ENCODE measurements at places on chromosomes 7 and 10. TPM values are rescaled to one million over a fixed set of nuclear protein-coding genes. Genes with fewer than 3 reads are reported as not detected.
A peak's percentile ranks its signal among the peaks of the same experiment; 100 is the strongest.

- no peak overlapping the region for H3K4me3 ChIP-seq
- no peak for DNase-seq
- no peak overlapping the region for H3K27ac ChIP-seq
Observed at GRCh38 chr10:13396369-13396768, 48.3 kb upstream of the SEPHS1 start.

- H3K36me3 ChIP-seq, result no peaks in the 10 kb centered on the region
- no peaks in the 10 kb centered on the region for H3K27me3 ChIP-seq
- no peak for DNase-seq
- H3K4me1 ChIP-seq, result no peaks in the 10 kb centered on the region
Observed at GRCh38 chr10:97023401-97024167, 162.2 kb downstream of the SLIT1 start.

- DNase-seq, result no peak
- no peak overlapping the region for H3K27ac ChIP-seq
- no peaks in the 10 kb centered on the region for H3K4me1 ChIP-seq
- peak overlapping the region; percentile 63 for H3K4me3 ChIP-seq
- no peaks in the 10 kb centered on the region for H3K36me3 ChIP-seq
Observed at GRCh38 chr10:97184971-97185325, 811 bp downstream of the SLIT1 start.

Gene HOXA7
- not detected for total RNA-seq

DNA sequence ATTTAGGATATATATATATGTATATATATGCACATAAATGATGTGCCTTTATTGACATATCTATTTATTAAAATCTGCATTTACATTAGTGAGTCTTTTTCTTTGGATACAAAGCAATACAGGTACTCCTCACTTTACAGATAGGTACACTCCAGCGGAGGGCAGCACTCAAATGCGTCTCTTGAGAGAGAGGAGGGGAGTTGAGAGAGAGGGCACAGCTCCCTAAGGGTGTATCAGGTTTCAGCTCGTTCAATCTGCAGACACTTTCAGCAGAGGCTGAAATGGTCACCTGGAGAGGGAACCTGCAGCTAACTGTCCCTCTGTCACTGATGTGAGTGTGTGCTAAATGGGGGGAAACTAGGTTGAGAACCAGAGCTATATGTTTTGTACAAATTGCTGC lies 21.5 kb downstream of the C10orf53 start:
- no peak overlapping the region for H3K4me3 ChIP-seq
- no peaks in the 10 kb centered on the region for H3K36me3 ChIP-seq
- H3K4me1 ChIP-seq, result no peaks in the 10 kb centered on the region
- no peak overlapping the region for H3K27ac ChIP-seq

Gene WIPF3
- 11.8 TPM for total RNA-seq

Gene HOXA10
- not detected for total RNA-seq

GRCh38 chr10:51748959-51749358 lies 49.6 kb upstream of the CSTF2T start:
- no peaks in the 10 kb centered on the region for H3K36me3 ChIP-seq
- H3K27ac ChIP-seq, result no peak overlapping the region
- no peaks in the 10 kb centered on the region for H3K27me3 ChIP-seq
- no peak for DNase-seq
- H3K4me1 ChIP-seq, result peaks cover 4% of the 10 kb centered on the region

GRCh38 chr7:1454542-1454941 lies 4.7 kb downstream of the MICALL2 start:
- no peak overlapping the region for H3K27ac ChIP-seq
- H3K27me3 ChIP-seq, result no peaks in the 10 kb centered on the region
- no peak overlapping the region for H3K4me3 ChIP-seq
- no peak for DNase-seq
- H3K36me3 ChIP-seq, result no peaks in the 10 kb centered on the region
